Kidney glomerular epithelial cell (primary cell): ENCODE measurements at places on chromosomes 2 and 18.

- DNase-seq = no peak
Measured at GRCh38 chr18:58896734-58897508, 32.2 kb downstream of the ZNF532 start.

- DNase-seq = no peak
Measured at GRCh38 chr2:102050854-102051391, 59.2 kb downstream of the IL1R2 start.

DNA sequence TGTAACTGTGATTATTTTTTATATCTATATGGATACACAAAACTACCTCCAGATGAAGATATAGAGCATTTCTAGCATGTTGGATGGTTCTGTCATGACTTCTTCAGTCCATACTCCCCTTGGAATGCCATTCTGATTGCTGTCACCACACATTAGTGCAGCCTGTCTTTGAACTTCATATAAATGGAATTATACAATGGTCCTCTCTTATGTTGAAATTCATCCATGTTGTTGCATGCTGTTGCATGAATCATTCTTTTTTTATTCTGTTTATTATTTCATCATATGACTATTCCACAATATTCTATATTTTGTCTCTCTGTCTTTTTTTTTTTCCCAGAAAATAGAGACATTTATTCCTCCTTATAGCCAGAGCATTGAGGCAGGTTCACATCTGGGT lies 74.1 kb downstream of the OSBPL6 start:
- DNase-seq = no peak

- no peak for DNase-seq
Measured at GRCh38 chr2:107986278-107987217, at the start of gene SLC5A7. TSS of gene SLC5A7 (plus strand) at chr2:107986524. CDS start at chr2:107988156, 1,632 bp downstream.

GRCh38 chr2:222311319-222311977 lies 12.7 kb upstream of the PAX3 start:
- DNase-seq = no peak

GRCh38 chr18:65298422-65298821 lies 452.4 kb upstream of the CDH7 start:
- no peak for DNase-seq

- DNase-seq = peak; percentile 59
Measured at GRCh38 chr2:206642075-206643025, at the start of gene FAM237A. TSS of gene FAM237A (plus strand) at chr2:206642487. CDS start at chr2:206644237, 1,750 bp downstream.

GRCh38 chr18:30527226-30527625 lies 515.3 kb downstream of the DSC3 start:
- no peak for DNase-seq

DNA sequence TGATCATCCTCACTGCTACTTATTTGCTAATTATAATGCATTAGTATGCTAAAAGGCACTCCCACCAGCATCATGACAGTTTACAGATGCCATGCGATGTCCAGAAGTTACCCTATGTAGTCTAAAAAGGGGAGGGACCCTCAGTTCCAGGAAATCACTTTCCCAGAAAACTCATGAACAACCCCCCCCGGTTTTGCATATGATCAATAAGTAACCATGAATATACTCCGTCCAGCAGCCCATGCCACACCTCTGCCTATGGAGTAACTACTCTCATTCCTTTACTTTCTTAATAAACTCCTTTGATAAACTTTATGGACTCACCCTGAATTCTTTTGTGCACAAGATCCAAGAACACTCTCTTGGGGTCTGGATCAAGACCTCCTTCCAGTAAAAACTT lies 86.8 kb downstream of the MALT1 start:
- no peak for DNase-seq
